Adrenal gland (tissue), 19 donors: ENCODE measurements at places on chromosomes 3 and 15.
A peak's percentile ranks its signal among the peaks of the same experiment; 100 is the strongest.

DNA sequence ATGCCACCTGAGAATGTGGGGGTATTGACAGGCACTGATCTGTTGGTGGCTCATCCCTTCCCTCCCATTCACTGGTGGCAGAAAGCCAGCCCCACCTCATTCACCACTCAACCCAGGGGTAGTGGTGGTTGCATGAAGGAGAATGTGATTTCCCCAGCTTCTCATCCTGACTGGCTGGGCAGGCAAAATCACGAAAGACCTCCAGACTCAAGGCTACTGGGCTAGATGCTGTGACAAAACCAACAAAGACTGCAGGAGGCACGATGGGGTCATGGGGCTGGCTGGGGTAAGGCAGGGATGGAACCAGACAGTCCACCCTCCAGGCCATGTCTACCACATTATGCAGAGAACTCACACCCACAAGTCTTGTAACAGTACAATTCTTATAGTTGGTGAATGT is 33.9 kb downstream of the FSTL1 start:
- peak overlapping the region; percentile 93 for H3K27ac ChIP-seq
- H3K4me3 ChIP-seq, result no peak overlapping the region
- H3K36me3 ChIP-seq, result no peaks in the 10 kb centered on the region
- peak; percentile 49 for DNase-seq
- no peaks in the 10 kb centered on the region for H3K27me3 ChIP-seq

DNA sequence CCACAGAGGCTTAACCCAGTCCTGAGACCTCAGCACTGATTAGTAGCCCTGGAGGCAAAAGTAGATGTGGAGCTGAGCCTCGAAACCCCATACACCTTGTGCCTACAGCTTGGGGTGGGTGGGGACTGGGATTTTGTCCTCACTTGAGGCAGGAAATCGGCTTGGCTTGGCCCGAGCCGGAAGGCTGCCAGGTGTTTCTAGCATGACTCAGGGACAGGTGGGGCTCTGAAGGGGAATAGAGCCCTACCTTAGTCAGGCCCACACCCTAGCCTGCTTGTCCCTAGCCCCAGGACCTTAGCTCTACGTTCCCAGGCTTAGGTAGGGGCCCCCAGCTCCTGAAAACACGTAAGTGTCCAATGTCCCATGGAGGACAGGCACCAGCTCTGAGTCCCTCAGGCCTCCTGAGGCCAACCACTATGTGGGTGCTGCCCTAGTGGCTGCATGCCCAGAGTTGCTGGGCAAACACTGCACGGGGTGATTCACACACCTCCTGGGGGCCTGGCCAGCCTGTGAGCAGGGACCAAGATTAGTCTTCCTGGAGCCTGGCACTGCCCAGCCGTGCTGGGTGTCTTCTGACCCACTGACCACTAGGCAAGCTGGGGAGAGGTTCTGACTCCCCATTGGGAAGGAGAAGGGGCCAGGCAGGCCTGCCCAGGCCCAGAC is 3.1 kb downstream of the MST1R start:
- no peaks in the 10 kb centered on the region for H3K27me3 ChIP-seq
- no peaks in the 10 kb centered on the region for H3K36me3 ChIP-seq

DNA sequence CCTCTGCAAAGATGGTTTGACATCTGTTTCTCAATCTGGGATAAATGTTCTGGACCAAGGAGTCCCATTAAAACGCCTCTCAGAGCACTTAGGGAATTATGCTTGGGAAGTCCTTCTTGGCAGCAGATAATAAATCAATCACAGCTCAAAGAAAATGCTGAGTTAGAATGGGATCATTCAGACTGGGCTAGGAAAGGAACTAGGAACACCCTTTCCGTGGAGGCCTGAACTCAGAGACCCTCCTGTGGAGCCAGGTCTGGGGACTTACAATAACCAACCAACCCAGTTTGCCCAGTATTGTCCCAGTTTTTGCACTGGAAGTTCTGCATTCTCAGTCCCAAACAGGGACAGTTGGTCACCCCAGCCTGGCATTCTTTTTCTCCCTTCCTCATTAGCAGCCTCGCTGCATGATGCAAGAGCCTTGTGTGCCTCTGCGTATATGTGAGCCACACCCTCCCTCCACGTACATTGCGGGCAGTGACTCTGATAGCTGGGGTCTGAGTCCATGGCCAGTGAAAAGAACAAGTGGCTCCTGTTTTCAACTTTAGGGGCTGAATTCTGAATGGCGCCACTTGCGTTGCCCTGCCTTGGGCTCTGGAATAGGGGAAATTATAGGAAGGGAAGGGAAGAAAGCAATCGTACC is 88.7 kb downstream of the SEMA5B start:
- H3K27ac ChIP-seq, result no peak overlapping the region
- no peaks in the 10 kb centered on the region for H3K27me3 ChIP-seq
- DNase-seq, result peak; percentile 34
- H3K36me3 ChIP-seq, result no peaks in the 10 kb centered on the region

GRCh38 chr3:157436583-157437291 is at the start of gene PTX3:
TSS of gene PTX3 (plus strand) at chr3:157436850. CDS start at chr3:157436934, 84 bp downstream.
- H3K27ac ChIP-seq, result no peak within 1 kb of the TSS
- H3K4me3 ChIP-seq, result no peak within 1 kb of the TSS
- DNase-seq, result peak; percentile 17
- H3K4me1 ChIP-seq, result peaks cover 12% of the 10 kb centered on the region
- no peaks in the 10 kb centered on the region for H3K36me3 ChIP-seq
- H3K27me3 ChIP-seq, result no peaks in the 10 kb centered on the region

DNA sequence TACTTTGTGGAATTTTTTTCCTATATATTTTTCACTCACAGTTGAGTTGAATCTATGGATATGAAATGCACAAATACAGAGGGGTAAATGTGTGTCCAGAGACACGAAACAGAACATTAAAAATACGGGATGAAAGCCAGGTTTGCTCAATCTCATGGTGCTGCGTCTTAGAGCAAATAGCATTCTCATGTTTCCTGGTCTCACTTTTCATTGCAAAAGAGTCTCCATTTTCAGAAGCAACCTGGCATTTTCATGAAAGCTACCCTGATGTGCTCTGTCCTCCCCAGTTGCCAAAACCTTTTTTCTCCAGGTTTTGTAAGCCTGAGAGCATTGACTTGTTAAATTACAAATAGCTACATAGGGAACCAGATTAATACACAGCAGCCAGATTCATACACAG is 49.5 kb upstream of the MBNL1 start:
- no peak overlapping the region for H3K4me3 ChIP-seq
- peaks cover 7% of the 10 kb centered on the region for H3K4me1 ChIP-seq
- no peaks in the 10 kb centered on the region for H3K27me3 ChIP-seq

DNA sequence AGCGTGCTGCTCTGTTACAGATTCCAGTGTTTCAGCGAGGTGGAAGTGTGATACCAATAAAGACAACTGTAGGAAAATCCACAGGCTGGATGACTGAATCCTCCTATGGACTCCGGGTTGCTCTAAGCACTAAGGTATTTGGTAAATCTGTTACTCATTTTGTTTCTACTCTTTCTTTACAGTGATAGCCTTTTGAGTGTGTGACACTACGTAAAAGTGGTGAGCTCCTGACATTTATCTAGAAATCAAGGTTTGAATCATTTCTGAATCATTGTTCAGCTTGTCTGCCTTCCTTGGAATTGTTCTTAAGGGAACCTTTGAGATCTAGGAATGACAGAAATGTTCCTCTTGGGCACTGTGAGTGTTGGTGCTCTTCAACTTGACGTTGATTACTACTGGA is 11.2 kb upstream of the CAPN3 start:
- no peaks in the 10 kb centered on the region for H3K36me3 ChIP-seq
- H3K4me3 ChIP-seq, result no peak overlapping the region

- H3K36me3 ChIP-seq, result no peaks in the 10 kb centered on the region
- no peak overlapping the region for H3K27ac ChIP-seq
- no peak for DNase-seq
- H3K4me3 ChIP-seq, result no peak overlapping the region
These were observed 5.7 kb upstream of the EXOG start for GRCh38 chr3:38490281-38491030.

DNA sequence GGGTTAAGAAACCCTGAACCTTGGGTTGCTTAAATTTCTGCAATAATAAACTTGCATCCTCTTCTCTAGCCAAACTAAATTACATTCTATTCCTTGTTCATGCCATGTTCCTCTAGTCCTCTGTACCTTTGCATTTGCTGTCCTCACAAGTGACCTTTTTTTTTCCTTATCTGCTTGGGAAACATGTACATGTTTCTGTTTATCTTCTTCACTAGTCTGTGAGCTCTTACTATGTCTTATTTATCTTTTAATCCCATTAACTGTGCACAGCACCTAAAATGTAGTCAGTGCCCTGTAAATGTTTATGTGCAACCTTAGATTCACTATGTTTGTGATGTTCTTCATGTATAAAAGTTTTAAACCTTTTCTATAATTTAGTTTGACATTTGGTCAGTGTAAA is 61.9 kb downstream of the REC114 start:
- no peak overlapping the region for H3K27ac ChIP-seq
- H3K36me3 ChIP-seq, result no peaks in the 10 kb centered on the region
- no peak for DNase-seq
- H3K4me3 ChIP-seq, result no peak overlapping the region
- H3K27me3 ChIP-seq, result no peaks in the 10 kb centered on the region

DNA sequence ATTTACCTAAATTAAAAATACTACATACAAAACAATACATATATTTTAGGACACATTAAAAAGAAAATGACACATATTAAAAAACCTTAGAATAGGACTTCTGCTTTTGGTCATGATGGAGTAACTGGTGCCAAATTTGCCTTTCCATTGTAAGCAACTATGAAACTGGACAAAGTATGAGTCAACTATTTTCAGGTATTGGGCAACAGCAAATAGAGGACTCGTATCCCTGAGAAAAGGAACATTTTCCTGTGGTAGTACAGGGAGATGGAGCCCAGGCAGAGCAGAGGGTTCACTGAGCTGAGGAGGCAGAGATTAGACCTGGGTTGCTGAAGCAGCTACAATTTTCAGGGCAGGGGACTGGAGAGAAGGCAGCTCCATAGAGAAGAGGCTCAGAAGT is 14.7 kb downstream of the CCR1 start:
- H3K36me3 ChIP-seq, result no peaks in the 10 kb centered on the region
- peaks cover 2% of the 10 kb centered on the region for H3K27me3 ChIP-seq
- no peak for DNase-seq
- peaks cover 4% of the 10 kb centered on the region for H3K4me1 ChIP-seq

DNA sequence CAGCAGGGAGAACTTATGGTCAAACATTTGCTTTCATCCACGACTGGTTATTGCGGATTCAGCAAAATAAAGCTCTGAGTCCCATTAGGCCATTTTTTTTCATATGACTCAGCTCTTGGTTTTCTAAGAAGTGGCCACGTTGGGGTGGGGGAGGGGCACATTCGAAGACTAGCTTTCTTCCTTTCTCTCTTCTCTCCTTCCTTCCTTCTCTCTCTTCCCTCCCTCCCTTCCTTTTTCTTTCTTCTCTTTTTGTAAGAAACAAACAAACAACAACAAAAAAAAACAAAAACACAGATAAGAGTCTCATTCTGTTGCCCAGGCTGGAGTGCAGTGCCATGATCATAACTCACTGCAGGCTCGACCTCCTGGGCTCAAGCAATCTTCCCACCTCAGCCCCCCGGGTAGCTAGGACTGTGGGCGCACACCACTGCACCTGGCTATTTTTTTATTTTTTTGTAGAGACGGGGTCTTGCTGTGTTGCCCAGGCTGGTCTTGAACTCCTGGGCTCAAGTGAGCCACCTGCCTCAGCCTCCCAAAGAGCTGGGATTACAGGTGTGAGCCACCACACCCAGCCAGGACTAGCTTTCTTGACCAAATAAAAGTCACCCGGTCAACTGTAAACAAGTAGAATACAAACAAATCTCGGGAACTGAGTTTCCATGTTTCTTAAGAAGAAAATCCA is 41.6 kb downstream of the ABCC5 start:
- H3K36me3 ChIP-seq, result no peaks in the 10 kb centered on the region
- DNase-seq, result no peak
- no peak overlapping the region for H3K4me3 ChIP-seq
- no peak overlapping the region for H3K27ac ChIP-seq

DNA sequence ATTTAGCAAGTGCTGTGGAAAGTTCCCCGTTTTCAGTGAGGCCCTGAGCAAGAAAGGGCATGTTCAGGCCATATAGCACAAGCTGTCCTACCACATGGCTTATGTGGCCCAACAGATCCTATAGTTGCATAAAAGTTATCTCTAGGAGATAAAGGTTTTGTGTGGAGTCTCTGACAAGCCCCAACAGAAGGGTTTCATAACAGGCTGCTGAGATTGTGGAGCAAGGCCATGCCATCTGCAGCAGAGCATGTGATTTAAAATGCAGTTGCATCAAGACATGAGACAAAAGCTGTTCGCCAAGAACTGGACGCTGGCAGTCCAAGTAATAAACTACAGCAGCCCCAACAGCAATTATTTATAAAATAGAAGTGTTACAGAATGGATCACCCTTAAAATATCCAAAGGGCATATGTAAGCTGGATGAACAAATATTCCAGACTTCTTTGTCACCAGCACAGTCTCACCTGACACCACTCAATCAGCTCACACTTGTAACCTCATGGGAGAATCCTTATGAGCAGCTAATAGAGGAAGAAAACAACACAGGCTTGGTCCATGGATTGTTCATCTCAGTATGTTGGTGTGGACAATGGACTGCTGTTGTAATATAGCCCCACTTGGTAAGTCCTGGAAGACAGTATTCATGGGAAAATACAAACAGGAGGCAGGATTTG is 14.4 kb upstream of the CLDN1 start:
- no peaks in the 10 kb centered on the region for H3K27me3 ChIP-seq
- DNase-seq, result peak; percentile 89
- no peaks in the 10 kb centered on the region for H3K36me3 ChIP-seq
- no peak overlapping the region for H3K4me3 ChIP-seq

GRCh38 chr3:158573714-158574113 is 2.7 kb downstream of the MLF1 start:
- DNase-seq, result no peak

- H3K27me3 ChIP-seq, result no peaks in the 10 kb centered on the region
- no peak overlapping the region for H3K27ac ChIP-seq
- H3K4me1 ChIP-seq, result no peaks in the 10 kb centered on the region
- DNase-seq, result no peak
- H3K36me3 ChIP-seq, result no peaks in the 10 kb centered on the region
These were observed 63.9 kb downstream of the NFKBIZ start for GRCh38 chr3:101913168-101913567.

DNA sequence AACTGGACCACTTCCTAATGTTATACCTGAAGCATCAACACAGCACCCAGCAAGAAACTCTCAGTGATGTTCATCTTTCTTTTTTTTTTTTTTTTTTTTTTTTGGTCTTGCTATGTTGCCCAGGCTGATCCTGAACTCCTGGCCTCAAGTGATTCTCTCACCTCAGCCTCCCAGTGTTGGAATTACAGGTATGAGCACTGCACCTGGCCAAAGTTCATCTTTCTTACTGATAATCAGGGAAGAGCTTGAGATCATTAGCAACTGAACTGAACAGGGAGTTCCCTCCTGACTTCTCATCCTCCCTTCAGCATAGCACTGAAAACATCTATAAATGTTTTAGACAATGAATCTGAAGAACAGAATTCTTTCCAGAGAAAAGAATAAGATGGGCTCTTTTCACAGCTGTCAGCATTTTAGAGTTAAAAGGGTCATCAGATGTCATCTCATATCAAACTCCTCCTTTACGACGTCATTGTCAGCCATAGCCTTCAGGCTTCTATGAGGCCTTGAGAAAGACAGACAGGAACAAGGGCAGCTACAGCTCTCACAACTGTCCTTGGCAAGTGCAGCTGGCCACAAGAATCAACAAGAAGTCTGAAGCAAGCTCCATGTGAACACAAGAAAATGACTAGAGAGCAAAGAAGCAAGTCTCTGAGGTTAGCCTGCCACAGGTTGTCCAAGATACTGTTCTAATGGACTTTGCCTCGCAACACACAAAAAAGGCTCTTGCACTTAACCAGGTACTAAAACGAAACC is 33.8 kb downstream of the SCAP start:
- no peaks in the 10 kb centered on the region for H3K36me3 ChIP-seq
- peak; percentile 84 for DNase-seq
- H3K4me3 ChIP-seq, result no peak overlapping the region
